ENCODE measurements at places on chromosomes 12 and 14. TPM values are rescaled to one million over a fixed set of nuclear protein-coding genes. Genes with fewer than 3 reads are reported as not detected.

The PLEK2 gene
- total RNA-seq, result not detected

The C1S gene
- 153 TPM for total RNA-seq

The TAS2R19 gene
- total RNA-seq, result 0.49 TPM

The RNASE1 gene
- total RNA-seq, result 373 TPM

The MANSC1 gene
- 8.5 TPM for total RNA-seq

The B4GALNT3 gene
- total RNA-seq, result 36.6 TPM

The GARIN6 gene
- total RNA-seq, result not detected

The GPR84 gene
- 0.22 TPM for total RNA-seq

The CEBPE gene
- total RNA-seq, result not detected

The NEK9 gene
- 102 TPM for total RNA-seq

The PLEKHH1 gene
- total RNA-seq, result 7.3 TPM

The EPYC gene
- total RNA-seq, result not detected

The CRIP2 gene
- total RNA-seq, result 1,081 TPM

The A2ML1 gene
- total RNA-seq, result not detected

The KERA gene
- not detected for total RNA-seq

The IAPP gene
- not detected for total RNA-seq

The RHEBL1 gene
- 0.41 TPM for total RNA-seq

The MED6 gene
- 16.7 TPM for total RNA-seq

The HSP90AA1 gene
- 484 TPM for total RNA-seq

The CCND2 gene
- 214 TPM for total RNA-seq

The OR11H7 gene
- not detected for total RNA-seq

The REM2 gene
- total RNA-seq, result not detected

The PNN gene
- total RNA-seq, result 21.7 TPM

The PRB2 gene
- not detected for total RNA-seq

The ATL1 gene
- 1.1 TPM for total RNA-seq

The FAM181A gene
- total RNA-seq, result not detected

The LRCOL1 gene
- not detected for total RNA-seq

The MYG1 gene
- total RNA-seq, result 38.5 TPM

The HHIPL1 gene
- total RNA-seq, result 1.5 TPM

The DMAC2L gene
- 22.5 TPM for total RNA-seq

The TTC5 gene
- 10.0 TPM for total RNA-seq

The UNG gene
- total RNA-seq, result 26.9 TPM

The ACOT6 gene
- total RNA-seq, result not detected

The DPPA3 gene
- total RNA-seq, result not detected

The ARMH4 gene
- 5.5 TPM for total RNA-seq

All from Right ventricle myocardium inferior (tissue), 1 donor.